Stimulated activated CD8-positive, alpha-beta memory T cell treated with anti-CD3 and anti-CD28 coated beads, Interleukin-7, amount 100 ng/mL, for 1 hour (primary cell): ENCODE measurements at places on chromosomes 7 and 10.

DNA sequence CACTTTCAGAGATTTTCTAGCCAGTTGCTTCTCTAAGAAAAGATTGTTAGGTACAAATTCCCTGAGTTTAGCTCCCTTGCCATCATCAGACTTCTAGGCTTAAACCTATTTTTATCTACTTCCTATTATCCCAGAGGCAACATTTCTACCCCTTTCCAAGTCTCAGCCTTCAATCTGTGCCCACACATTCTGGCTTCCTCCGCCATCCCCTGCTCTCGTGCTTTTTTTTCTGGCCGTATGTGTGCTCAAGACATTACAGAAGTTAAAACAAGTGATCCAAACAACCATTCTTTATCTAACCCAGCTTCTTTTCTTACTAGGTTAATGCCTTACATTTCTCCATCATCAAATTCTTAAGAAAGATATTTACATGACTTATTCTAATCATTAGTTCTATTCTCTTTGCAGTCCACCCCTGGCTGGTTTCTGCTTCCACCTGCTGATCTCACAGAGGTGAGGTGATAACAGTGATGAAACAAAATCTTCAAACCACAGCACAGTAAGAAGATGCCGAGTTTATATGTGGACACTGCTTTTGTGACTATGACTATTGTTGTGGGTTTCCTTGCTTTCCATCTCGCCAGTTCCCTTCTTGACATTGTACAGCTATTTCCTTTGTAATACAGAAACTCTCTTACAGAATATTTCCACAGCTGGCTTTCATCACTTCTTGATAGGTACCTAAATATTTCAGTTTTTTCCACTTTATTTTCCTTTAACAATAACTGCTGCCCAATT lies 18.3 kb upstream of the CDK6 start:
- DNase-seq = no peak

- DNase-seq = no peak
Observed at GRCh38 chr7:4763794-4764185, 11.6 kb upstream of the AP5Z1 start.

DNA sequence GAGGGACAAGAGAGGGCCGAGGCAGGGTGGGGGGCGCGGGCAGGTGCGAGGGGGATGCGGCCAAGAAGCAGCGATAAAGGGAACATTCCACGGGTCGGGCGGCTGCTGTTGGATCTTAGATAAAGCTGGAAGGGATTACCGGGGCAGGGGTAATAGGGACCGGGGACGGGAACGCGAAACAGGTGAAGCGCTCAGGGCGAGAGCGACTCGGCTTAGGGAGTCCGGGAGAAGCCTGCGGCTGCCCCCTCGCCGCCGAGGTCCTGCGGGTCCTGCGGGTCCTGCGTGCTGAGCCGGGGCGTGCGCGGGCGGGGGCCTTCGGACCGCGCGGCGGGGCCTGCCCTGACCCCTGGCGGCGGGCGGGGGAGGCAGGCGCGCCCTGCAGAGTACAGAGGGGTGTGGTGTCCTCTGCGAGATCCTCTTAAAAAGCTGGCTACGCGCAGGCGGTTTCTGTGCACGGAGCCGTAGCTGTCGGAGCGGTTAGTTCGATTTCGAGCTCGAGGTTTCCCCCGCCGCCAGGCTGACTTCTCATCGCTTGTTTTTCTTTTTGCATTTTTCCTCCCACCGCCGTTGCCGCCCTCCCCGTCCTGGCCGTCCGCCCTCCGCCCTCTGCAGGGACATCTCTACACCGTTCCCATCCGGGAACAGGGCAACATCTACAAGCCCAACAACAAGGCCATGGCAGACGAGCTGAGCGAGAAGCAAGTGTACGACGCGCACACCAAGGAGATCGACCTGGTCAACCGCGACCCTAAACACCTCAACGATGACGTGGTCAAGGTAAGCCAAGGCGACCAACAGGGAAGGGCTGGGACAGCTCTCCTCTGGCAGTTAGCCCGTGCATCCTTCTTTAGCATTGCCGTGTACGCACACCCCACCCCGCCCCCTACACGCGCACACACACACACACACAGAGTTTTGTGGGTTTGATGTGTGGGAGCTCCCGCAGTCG lies 1.4 kb downstream of the CAV1 start:
- DNase-seq = peak; percentile 24

GRCh38 chr10:70381471-70382421 lies 679 bp downstream of the LRRC20 start:
- no peak for DNase-seq

GRCh38 chr7:68417002-68417401 lies 1181.3 kb upstream of the AUTS2 start:
- DNase-seq = no peak

DNA sequence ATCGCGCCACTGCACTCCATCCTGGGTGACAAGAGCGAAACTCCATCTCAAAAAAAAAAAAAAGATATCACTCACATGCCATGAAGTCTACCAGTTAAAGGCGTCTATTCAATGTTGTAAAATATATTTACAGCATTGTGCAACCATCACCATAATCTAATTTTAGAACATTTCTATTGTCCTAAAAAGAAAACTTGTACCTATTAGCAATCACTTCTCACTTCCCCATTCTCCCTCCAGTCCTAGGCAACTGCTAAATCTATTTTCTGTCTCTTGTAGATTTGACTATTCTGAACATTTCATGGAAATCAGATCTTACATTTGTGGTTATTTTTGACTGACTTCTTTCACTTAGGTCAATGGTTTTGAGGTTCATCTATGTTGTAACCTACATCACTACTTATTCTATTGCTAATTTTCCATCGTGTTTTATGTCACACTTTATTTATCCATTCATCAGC lies 25.2 kb upstream of the OTUD1 start:
- DNase-seq = no peak

- DNase-seq = no peak
Observed at GRCh38 chr10:21084700-21085099, 187.6 kb upstream of the NEBL start.

GRCh38 chr10:74960670-74961069 lies 134.3 kb downstream of the KAT6B start:
- DNase-seq = no peak

GRCh38 chr7:87574630-87575029 lies 26.1 kb downstream of the ABCB1 start:
- no peak for DNase-seq

DNA sequence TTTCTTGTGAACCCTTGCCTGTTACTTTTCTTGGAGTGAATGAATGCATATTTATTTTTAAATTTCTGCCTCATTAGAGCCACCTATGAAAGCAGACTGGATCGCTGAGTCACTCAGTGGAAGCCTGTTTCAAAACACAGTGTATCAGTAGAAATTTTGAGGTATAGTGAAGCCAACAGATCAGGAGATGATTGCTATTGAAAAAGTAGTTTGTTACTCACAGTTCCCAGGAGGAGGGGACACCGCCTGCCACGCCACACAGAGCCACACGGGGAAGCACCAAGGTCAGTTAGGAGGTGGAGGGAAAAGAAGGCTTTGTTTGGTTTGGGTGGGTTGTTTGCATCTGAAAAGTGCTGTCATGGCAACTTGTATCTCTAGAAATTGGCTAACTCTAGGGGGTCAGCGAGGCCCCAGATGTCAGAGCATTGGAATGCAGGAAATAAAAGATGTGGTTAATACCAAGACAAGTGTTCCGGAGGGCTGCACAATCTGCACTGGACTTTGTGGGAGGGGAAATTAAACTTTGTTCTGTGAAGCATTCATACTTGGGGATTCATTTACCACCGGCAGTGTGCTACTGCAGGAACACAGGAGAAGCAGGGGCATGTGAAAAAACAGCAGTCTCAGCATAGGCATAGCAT lies 106.4 kb upstream of the SDK1 start:
- DNase-seq = no peak

GRCh38 chr10:81569488-81569887 lies 305.5 kb upstream of the NRG3 start:
- DNase-seq = no peak

- DNase-seq = no peak
Observed at GRCh38 chr10:48799341-48800006, 114.8 kb downstream of the WDFY4 start.

GRCh38 chr7:46150721-46151120 lies 229.6 kb upstream of the IGFBP3 start:
- DNase-seq = no peak

DNA sequence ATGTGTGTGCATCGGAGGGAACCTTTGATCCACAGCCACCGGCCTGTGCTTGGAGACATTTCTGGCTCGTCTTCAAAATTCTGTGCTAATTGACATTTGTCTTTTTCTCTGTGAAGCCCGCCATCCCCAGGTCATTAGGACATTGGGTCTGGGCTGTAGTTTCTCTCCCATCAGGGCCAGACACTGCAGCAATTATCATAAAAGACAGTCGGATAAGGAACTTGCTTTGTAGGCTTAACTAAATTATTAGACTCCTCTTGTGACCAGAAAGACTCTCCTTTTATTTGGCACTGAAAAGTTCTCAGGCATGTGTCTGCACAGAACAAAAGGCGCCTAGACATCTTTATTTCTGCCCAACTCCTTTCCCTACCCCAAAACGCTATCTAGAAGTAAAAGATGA lies 49.1 kb upstream of the NPTX2 start:
- no peak for DNase-seq

DNA sequence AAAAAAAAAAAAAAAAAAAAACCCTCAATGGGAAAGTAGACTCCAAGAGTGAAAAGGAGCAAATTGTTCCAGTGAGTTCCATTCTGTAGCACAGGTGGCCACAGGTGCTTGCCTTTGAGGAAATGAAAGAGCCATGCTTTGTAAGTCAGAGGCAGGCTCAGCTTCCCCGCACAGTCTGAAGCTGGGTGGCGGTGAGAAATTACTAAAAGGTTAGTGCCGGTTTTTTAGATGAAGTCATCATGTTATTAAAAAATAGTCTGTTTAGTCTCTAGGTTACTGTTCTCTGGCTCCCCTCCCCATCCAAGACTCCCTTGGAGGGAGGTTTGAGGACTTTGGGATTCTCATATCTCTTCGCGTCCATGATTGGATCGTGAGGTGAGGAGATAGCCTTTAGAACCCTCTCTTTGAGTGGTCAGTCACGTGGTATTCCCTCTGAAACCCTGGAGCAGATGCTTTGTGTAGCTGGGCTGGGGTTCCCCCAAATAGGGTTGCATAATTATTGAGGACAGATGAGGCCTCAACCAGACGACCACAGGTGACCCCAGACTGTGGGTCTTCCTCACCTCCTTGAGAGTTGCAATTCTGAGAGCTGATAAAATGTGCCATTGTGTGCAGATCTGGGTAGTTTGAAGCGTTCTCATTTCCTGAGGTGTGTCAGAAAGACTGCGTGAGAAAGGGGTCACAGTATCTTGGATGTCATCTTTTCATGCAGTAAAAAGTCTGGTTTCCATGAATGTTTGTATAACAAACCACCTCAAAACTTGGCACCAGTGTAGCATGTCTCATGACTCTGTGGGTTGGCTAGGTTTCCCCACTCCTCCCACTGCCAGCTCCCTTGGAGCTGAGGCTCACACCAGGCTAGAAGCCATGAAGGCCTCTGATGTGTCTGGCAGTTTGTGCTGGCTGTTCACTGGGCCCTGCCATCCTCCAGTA lies 27.1 kb downstream of the OGDH start:
- DNase-seq = no peak

DNA sequence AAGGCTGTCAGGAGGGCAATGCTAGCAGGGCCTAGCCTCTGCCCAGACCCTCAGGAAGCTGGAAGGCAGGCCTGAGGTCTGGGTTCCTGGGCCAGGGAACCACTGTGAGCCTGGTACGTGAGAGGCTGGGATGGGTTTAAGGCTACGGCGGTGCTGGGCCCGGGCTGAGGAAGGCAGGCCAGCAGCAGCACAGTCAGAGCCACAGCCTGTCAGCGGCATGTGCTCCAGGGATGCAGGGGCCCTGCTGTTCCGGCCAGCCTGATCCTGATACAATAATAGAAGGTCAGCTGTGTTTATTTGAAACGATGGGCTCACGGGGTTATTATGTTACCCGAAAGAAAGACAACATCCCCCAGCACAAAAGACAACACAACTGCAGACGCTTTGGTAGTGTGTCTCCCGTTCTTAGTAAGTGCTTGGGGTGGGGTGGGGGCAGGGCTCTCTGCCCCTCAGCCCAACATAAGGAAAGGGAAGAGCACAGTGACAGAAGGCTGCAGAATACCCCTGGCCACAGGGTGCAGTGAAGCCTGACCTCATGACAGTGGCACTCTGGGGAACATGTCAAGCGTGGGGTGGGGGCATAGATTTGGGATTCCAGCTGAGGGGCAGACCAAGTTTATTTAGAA lies 95.0 kb downstream of the COL13A1 start:
- DNase-seq = no peak

GRCh38 chr7:1101563-1102431 lies 13.9 kb downstream of the GPER1 start:
- no peak for DNase-seq

GRCh38 chr7:6317797-6318438 lies 45.5 kb upstream of the CYTH3 start:
- no peak for DNase-seq

GRCh38 chr10:10366836-10367235 lies 650.8 kb upstream of the CELF2 start:
- DNase-seq = no peak
